ENCODE measurements at places on chromosomes 11 and 22.

DNA sequence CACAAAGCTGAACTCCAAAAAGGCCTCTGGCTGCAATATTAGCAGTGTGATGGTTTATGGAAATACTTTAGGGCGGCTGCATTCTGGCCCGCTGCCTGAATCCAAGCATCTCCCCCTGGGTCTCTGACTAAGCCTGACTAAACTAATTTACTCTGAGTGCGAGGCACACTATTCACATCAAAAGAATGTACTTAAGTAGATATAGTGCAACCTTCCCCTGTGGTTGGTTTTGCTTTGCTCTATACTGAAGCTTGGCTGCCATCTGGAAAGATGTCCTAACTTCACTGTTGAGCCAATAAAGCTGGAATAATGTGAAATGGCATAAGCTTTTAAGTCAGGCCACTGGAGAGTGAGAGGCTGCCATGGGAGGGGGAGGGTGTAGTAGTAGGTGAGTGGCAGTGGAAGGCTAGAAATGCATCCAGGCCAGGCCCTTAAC is 321.6 kb downstream of the AASDHPPT start:
- no peak for DNase-seq

DNA sequence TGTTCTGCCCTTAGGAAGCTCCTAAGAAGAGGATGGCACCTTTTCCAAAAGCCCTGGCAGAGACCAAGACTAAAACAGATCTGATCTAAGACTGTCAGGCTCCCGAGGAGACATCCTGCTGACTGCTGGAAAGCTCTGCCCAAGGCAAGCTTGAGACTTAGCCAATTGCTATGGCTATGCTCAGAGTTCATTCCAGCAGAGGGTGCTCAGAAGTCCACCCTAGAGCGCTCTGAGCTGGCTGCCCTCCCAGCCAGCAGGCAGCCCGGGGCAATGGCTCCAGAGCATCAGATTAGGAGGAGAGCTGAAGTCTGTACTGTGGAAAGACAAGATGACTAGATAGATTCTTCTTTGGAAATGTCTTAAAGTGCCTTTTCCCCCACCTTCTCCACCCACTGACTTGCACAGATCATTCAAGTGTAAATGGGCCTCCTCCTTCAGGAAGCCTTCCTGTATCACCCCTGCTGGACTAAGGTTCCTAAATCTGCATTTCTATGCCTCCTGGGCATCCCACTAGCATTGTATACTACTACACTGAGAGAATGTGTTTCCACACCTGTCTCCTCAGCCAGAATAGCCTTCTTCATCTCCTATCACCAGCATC is 23.4 kb downstream of the LRRC55 start:
- no peak for DNase-seq

DNA sequence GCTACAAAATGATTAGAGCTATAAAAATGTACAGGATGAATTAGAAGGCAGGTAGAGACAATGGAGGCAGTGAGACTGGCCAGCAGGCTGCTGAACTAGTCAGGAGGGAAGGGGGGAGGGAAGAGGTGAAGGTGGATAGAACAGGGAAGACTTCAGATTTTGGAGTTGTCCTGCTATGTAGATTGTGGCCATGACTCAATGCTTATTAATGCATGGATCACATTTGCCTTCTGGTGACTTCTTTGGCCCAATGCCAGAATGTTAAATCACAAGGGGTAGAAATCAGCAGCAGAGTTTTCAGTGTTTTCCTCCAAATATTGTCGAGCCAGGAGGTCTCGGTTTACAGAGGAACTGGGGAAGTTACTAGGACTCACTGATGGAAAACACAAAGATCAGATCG is 346.6 kb downstream of the AASDHPPT start:
- DNase-seq, result no peak

DNA sequence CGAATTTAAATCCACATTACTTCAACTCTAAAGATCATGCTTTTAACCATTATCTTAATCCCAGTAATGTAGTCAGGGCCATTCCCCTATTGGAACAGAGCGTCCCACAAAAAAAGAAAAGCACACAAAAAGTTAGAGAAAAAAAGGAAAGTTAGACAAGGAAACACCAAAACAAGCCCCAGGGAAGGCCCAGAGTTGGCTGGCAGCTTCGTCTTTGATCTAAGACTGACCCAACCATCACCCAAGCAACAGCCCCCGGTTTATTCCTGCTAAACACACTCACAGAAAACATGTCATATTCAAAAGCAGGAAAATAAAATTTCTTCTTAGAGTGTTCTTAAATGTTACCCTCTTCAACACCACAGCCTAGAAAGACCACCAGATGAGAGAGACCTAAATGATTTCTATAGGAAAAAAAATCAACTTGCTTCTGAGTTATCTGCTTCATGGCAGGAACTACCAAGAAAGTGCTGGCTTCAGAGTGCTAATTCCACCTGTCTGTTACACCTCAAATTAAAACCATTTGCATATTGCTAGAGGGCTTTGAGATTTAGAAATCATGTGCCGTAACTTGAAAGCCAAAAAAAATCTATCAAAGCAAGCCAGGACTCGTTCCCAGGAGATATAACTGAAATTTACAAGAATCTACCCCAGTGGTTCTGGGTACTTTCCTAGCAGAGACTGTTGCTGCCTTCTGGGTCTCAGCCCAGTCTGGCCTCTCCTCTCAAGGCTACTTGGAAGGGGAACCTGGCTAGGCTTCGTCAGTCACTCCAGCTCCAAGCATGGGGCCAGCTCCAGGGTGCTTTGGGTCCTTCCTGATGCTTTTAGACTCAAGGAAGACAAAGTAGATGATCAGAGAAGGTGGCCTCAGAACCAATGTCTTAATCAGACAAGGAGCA is 31.2 kb downstream of the POU2AF3 start:
- DNase-seq, result no peak

GRCh38 chr11:75547617-75548058 is 14.4 kb upstream of the SERPINH1 start:
- no peak for DNase-seq

DNA sequence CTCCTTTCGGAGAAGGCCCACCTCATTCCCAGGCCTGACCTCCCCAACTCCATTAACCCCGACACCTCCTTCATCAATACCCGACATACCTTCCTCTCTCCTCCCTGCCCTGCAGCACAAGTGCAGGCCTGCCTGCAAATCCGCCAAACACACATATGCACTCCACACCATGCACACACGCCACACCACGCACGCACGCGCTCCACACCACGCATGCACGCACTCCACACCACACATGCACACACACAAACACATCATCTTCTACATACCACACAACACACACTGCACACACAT is 629.6 kb downstream of the TBC1D22A start:
- DNase-seq, result no peak

DNA sequence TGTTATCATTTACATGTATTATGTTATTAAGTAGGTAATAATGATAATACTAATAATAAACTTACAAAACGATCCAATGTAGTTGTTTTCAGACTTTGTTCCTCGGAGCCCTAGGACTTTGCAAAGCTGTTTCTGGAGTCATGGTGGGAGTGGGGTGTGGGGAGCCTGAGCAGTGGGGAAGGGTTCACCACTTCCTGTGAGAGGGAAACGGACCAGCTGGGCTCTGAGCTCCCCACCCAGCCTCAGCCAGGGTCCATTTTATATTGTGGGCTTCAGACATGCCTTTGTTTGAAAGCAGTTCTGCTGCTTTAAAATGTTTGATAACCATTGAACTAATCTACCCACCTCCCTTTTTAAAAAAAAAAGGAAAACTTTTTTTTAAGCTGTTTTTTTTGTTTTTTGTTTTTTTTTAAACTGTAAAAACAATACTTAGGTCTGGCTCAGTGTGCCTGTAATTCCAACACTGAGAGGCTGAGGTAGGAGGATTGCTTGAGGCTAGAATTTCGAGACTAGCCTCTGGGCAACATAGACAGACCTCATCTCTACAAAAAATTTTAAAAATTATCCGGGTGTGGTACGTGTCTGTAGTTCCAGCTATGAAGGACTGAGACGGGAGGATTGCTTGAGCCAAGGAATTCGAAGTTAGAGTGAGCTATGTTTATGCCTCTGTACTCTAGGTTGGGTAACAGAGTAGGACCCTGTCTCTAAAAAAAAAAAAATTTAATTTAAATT is 7.0 kb downstream of the SERPING1 start:
- DNase-seq, result no peak

DNA sequence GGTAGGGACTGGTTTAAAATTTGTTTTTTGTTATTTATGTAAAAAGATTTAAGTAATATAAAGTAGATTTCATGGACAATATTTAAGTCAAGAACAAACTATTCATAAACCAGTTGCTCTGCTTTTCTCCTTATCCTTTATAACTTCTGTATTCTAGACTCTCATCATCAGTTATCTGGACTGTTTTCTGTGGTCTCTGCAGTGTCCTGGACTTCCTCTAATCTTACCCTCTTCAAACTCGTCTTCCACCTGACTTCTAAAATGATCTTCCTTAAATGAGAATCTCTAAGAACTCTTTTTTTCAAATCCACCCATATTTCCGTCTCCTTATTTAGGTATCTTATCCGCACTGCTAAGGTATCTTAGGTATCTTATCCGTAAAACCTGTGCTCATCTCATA is 8.1 kb downstream of the RRM1 start:
- DNase-seq, result no peak

DNA sequence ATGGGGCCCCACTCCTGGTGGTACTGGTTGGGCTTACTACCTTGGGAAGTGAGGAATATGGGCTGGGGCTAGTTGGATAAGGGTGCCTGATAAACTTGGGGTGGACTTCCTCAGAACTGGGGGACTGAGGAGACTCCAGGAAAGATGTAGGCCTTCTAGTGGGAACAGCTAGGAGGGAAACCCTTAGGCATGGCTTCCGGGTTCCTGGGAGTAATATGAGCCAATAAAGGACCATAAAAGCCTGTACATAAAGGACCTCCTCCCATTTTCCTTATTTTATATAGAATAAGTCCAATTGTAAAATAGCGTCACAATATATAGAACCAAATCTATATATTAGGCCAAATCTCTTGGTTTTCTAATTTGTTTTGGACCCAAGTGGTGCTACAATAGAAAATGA is 18.4 kb upstream of the RNASEH2C start:
- no peak for DNase-seq

DNA sequence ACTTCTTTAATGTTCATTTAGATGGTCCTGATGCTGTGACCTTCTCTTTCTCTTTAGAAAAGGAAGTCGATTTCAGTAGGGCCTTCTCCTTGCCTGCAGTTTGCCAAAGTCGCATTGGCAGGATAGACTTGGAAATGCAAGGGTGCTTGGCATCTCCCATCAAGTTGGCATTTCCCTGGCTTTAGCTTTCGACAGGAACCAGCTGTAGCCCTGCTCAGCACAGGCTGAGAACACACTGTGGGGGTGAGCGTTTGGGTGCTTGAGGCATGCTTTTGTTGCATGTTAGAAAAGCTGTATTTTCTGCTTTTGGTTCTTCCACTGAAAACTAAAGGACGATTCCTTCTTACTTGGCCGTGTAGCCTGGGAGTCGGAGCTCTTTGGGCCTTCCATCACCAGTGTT is 37.7 kb downstream of the LDLRAD3 start:
- no peak for DNase-seq

- no peak for DNase-seq
Measured at GRCh38 chr11:125626288-125626950, 1.5 kb downstream of the CHEK1 start.

DNA sequence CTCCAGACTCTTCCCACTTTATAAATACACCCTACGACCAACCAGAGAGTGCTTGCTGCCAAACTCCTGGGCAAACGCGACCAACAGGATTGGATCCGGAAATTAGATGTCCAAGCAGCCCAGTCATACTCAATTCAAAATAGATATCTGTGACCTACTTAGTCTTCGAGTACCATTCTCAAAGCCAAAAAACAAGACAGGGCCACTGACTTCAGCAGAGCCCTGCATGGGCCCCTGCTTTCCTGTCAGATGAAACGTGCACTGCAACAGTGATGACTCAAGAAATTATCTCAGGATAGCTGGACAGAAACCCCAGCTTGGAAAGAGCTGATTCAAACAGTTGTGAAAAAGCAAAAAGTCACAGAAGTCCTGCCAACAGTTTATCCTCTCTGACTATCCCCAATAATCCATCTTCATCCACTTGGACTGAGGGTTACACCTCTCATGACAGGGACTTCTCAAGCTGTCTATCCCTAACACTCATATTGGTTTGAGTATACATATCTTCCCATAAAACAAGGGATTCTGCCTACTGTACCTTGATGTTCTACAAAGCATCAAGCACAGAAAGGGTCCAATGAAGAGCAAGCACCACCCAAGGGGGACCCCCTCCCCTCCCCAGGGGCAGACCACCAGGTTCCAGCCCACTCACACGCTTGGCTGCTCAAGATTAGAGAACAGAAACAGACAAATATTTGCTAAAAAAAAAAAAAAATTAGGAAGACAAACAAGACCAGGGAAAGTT is 17.4 kb downstream of the SMCO4 start:
- DNase-seq, result no peak

Data from NCI-H2081 treated with DMSO at 0.1 percent for 48 hours (cell line).